Naive B cell (primary cell): ENCODE measurements at places on chromosomes 3 and 15.
A peak's percentile ranks its signal among the peaks of the same experiment; 100 is the strongest.

DNA sequence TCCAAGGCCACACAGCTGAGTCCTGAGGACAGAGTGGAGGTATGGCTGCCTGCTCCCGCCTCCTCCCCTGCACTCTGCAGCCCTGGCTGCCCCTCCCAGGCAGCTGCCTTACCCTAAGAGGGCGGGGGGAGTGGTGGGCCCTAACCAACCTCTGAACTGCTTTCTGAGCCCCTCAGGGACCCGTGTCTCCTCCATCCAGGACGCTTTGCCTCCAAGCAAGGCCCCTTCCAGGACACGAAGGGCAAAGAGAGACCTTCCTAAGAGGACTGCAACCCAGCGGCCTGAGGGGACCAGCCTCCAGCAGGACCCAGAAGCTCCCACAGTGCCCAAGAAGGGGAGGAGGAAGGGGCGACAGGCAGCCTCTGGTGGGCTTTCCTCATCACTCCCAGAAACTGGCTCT is 7.6 kb downstream of the NEIL1 start:
- DNase-seq = no peak

GRCh38 chr3:157261000-157261399 is 101.1 kb upstream of the CCNL1 start:
- no peak for DNase-seq

GRCh38 chr15:50183112-50183794 is 1.3 kb downstream of the SLC27A2 start:
- DNase-seq = no peak

DNA sequence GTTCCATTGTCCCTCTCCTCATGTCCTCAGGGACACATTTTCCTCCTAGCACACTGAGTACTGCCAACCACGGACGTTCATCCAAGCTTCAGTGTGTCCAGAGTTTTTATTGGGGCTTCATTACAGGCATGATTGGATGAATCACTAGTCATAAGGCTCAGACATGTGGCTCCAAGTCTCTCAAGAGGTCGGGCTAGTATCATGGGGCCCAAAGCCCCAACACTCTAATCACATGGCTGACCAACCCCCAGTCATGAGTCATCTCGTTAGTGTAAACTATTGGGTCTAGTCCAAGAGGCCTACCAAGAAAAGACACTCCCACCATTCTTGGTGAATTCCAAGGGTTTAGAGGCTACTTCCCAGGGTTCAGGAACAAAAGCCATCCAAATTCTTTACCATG is 4.4 kb downstream of the TERC start:
- no peak for DNase-seq

- DNase-seq = no peak
Observed at GRCh38 chr3:111194048-111194447, 122.4 kb downstream of the NECTIN3 start.

GRCh38 chr3:85342915-85343314 is 384.1 kb downstream of the CADM2 start:
- no peak for DNase-seq

DNA sequence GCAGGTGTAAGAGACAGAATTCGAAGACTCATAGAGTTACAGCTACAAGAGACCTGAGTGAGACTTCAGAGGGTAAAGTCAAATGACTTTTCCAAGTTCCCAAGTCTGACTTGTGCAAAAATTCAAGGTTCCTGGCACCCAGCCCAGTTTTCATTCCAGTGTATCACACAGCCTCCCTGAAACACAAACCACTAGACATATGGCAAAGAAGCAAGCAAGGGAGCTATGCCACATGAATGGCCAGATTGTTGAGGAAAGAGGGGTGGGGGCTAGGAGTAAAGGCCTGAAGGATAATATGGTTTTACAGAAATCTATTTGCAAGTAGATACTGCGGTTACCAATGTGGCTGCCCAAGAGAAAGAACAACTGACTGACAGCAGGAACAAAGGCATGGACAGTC is 301.2 kb downstream of the MECOM start:
- no peak for DNase-seq

- DNase-seq = no peak
Observed at GRCh38 chr3:113211330-113212149, at the start of gene BOC. TSS of gene BOC (plus strand) at chr3:113211557. CDS start at chr3:113249803, 38,246 bp downstream.

GRCh38 chr3:124780356-124780755 is 50.1 kb downstream of the UMPS start:
- DNase-seq = no peak

- no peak for DNase-seq
Observed at GRCh38 chr3:7759630-7760029, 742.0 kb upstream of the LMCD1 start.

DNA sequence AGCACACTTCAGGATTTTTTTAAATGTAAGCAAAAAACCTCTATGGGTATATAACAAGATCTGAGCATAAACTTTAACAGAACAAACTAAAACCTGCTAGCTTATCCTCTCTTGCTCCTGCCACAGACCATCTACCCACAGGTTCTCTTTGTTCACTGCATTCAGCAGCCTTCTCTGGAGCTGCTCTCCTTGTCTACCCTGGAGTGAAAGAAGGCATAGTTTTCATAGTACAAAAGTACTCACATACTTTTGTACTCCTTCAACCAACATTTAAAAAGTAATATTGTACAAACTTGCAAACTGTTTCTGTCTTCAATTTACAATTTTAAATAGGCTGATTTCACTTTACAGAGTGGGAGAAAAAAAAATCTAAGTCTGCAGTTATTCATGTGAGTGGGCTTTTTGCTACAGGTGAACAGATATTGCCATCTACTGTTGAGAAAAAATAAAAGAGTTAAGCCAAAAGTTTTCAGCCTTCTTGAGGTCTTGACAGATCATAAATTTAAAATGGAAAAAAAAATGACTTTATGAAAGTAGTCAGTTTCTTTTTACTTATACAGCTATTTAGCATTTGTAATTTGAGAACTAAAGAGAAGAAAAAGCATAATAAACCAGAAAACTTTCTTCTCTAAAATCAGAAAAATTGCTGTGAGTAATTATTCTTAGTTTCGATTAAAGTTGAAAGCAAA is 20.4 kb downstream of the TERC start:
- DNase-seq = no peak

- DNase-seq = no peak
Observed at GRCh38 chr3:146503461-146504202, 34.3 kb upstream of the PLSCR2 start.

GRCh38 chr3:23331141-23331935 is 128.2 kb downstream of the UBE2E2 start:
- DNase-seq = no peak

- DNase-seq = peak; percentile 47
Observed at GRCh38 chr3:17412950-17413530, 329.4 kb downstream of the TBC1D5 start.

- no peak for DNase-seq
Observed at GRCh38 chr15:29952225-29952624, 130.0 kb upstream of the TJP1 start.
